Urothelium cell line (cell line): ENCODE measurements at places on chromosomes 2 and 18.

DNA sequence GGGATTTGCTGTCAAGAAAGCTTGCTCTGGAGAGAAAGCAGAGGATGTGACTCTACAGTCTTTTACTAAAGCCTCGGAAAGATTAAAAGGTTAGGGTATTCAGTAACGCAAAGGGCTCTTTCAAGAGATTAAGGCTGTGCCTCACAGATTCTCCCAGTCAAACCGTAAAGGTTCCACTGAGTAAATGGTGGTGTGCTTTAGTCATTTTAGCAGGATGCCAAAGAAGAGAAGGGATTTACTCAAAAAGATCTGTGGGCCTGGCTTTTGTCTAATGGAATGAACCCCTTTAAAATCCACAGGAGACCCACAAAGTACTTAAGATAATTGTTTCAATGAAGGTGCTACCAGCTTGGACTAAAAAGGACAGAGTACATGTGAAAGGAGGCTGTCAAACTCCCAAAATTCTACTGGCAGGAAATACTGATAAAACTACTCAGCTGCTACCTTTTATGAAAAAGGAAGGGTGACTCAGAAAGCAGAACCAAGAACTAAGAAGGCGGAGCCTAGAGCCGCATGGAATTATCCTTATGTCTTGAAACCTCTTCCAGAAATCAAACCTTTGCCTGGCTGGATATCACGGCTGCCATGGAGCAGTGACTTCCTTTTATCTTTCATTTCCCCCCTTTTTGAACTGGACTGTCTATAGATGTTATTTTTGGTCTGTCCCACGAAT, 670.2 kb upstream of the ZEB2 start:
- no peak for DNase-seq

DNA sequence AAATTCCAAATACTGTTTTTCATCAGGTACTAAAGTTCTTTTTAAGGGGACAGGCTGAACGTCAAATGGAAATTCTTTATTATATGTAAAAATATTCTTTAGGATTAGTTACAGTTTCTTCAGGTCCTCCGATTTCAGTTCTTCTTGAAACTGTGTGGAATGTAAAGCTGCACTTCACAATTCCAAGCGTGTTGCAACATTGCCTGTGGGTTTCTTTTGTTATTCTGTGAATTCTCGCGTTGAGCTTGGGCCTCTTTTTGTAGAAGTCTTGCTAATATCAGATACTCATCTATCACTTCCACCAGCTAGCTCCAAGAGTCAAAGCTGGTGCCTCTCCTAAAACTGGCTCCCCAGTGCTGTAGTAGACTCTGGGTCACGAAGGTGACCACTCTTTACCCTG, 642.6 kb downstream of the METTL4 start:
- no peak for DNase-seq

DNA sequence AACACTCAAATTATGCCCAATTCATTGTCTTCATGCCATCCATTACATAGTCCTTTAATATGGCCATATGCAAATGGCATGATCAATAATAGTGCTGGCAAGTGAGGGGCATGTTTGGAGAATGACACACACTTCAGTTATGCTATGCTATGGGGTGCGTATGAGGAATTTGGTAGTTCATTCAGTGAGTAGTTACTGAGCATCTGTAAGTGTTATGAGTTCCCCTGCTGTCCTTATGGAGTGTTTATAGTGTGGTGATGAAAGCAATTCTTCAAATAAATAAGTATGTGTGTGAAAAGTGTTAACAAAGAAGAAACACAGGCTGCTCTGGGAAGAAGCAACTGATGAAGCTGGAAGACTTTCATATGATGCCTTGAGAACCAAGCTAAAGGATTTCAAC, 383.7 kb upstream of the SLC14A2 start:
- DNase-seq, result no peak

DNA sequence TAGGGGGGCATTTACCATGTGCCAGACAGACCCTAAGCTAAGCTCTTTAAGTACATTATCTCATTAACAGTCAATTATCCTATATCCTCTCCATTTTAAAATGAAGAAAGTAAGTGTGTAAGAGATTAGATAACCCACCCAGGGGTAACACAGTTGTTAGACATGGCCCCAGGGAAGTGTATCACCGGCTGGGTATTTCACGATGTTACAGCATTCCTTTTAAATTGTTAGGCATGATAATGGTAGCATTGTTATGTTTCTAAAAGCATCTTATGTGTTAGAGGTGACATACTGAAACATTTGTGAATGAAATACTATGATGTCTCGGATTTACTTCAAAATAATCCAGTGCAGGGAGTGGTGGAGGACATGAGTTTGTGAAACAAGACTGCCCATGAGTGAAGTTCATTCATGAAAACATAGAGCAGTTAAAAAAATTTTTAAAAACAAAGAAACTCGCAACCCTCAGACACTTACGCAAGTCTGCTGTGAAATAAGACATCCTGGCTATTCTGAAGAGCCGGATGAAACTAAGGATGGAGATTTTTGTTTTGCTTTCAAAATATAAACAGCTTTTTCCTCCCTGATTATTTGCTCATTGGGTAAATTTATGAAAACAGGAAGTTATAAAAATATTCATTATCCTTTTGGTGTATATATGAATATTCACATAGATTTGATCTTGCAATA, 54.9 kb downstream of the IL1RL2 start:
- DNase-seq, result no peak

DNA sequence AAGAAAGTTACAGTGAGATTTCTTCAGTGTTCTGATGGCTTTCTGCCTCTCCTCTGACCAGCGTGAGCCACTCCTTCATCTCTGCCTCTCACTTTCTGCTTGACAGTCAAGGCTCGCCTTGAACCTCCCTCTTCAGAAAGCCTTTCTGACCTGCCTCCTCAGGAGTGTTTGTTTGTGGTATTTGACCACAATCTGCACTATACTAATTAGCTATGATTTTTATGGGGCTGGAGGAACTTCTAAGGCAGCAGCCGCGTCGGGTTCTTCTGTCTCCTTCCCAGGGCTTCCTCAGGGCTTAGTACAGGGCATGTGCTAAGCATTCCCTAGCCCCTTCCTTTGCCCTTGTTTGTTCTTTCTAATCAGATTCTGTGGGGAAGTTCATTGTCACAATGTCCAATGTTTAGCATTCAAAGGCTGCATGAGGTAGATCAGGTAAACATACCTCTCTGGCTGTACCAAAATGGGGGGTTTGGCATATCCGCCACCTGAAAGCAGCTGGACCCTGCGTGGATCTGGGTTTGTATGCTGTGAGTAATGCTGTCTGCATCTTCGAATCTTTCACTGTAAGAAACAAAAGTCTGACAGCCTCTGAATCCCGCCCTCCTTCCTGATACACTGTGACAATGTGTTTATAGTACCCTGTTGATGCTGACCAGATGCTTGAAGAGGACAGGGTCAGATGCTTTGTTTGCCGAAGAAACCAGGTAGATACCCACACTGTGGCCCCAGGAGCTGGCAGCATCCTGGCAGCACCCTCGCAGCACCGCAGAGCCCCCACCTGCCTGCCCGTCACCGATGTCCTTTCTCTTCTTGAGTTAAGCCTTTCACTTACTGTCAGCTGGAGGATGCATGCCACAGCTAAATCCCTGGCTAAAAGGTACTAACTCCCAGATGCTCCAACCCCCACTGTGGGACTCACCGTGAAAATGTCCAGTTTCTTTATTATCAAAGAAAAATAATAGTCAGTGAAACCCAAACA, 260.8 kb upstream of the HDAC4 start:
- no peak for DNase-seq

DNA sequence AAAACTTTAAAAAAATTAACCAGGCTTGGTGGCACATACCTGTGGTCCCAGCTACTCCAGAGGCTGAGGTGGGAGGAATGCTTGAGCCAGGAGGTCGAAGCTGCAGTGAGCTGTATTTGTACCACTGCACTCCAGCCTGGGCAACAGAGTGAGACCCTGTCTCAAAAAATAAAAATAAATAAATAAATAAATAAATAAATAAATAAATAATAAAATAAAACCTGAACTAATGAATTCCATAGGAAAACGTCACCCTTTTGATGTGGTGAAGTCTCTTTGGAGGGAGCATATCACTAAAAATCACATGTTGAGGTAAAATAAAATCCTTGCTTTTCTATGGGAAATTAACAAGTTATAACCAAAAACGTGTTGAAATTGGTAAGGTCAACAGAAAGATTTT, 29.6 kb upstream of the ITGAV start:
- DNase-seq, result no peak

DNA sequence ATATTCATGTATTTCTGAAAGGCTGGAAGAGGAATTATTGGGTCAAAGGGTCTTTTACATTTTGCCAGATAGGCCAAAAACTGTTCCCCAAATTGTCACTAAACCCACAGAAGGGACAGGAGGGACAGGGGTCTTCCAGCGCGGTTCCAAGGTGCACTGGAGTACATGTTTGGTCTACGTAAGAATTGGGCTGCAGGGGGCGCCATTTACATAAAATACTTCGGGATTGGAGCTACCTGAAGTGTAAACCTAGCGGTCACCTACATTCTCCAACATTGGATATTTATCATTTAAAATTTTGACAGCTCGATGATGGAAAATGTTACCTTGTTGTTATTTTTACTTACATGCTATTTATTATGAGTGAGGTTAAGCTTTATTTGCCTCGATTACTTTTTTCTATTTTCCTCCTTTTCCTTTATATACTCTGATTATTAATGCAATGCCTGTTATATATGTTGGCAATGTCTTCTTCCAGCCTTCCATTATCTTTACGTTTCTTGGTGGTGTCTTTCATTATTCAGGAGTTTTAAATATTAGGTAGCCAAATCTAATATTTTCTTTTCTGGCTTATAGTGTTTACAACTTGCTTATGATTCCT, 43.0 kb upstream of the RAB6C start:
- DNase-seq, result no peak

GRCh38 chr2:137870682-137871081, 93.6 kb upstream of the HNMT start:
- no peak for DNase-seq

- no peak for DNase-seq
Measured at GRCh38 chr18:64202210-64202836, 53.4 kb upstream of the LINC00305 start.

DNA sequence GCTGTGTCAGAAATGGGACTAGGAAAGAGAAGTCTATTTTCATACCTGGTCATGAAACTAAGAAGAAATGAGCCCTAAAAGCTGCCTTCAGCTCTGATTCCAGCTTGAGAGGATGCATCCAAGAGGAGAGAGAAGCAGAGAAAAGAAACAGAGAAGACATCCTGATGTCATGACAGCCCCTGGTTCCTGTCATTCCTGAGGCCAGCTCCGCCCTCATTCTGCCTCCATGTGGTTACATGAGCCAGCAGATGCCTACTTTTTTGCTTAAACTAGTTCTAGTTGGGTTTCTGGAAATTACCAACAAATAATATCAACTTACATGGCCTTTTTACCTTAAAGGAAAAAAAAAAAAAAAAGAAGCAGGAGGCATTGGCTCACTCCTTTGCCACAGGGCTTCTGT, 14.1 kb upstream of the ACKR3 start:
- no peak for DNase-seq

GRCh38 chr2:218381916-218382366, at the start of gene SLC11A1:
Gene SLC11A1, plus strand, starts transcription at chr2:218382273. Its CDS starts 96 bp downstream, at chr2:218382369.
- DNase-seq, result no peak

- no peak for DNase-seq
Measured at GRCh38 chr2:191151331-191151730, 537 bp upstream of the STAT4 start.

- no peak for DNase-seq
Measured at GRCh38 chr18:50189160-50189559, 5.8 kb downstream of the MYO5B start.

- no peak for DNase-seq
Measured at GRCh38 chr18:20963027-20963426, 148.6 kb downstream of the ROCK1 start.

DNA sequence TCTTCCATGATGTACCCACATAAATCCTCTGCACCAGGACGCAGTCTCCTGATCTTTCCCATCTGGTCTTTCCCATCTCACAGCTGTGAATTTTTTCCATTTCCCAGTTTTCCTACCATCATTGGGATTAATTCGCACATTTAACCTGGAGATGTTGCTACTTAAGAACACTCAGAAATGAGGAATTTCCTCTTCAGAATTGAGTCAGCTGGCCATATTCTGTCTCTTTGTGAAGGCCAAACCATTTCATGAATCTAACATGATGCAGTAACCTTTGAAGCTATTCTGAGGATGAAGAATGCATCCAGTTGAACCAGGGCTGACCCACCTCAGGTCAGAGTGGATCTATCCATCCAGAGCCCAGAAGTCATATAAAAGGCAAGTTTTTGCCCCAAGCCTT, 326.8 kb downstream of the SETBP1 start:
- no peak for DNase-seq

GRCh38 chr2:218028189-218028495, 25.3 kb upstream of the TNS1 start:
- DNase-seq, result no peak

- no peak for DNase-seq
Measured at GRCh38 chr2:218435003-218435982, 16.4 kb downstream of the VIL1 start.

DNA sequence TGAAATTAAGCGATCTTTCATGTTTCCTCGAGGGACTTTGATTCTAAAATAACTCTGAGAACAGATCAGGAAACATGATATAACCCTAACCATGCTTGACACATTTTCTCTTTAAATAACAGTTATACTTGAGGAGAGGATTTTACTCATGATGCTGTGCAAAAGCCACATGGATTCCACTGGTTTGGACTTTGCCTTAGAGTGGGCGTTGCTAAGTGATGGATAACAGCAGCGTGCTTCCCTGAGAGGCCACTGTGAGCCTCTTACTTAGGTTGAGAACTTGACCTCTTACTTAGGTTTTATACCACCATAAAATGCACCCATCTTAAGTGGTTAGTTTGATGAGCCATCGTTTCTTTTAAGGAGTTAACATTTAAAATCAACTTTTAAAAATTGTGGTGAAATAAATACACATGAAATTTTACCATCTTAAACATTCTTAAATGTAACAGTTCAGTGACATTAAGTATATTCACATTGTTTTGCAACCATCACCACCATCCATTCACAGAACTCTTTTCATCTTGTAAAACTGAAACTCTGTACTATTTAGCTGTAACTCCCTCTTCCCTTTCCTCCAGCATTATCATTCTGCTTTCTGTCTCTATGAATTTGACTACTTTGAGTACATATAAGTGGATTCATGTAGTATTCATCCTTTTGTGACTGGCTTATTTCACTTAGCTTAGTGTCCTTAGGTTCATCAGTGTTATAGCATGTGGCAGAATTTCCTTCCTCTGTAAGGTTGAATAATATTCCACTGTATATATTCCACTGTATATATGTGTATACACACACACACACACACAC, 22.6 kb downstream of the ANXA4 start:
- DNase-seq, result no peak

- DNase-seq, result peak; percentile 36
Measured at GRCh38 chr2:25981596-25982272, 563 bp downstream of the KIF3C start.

DNA sequence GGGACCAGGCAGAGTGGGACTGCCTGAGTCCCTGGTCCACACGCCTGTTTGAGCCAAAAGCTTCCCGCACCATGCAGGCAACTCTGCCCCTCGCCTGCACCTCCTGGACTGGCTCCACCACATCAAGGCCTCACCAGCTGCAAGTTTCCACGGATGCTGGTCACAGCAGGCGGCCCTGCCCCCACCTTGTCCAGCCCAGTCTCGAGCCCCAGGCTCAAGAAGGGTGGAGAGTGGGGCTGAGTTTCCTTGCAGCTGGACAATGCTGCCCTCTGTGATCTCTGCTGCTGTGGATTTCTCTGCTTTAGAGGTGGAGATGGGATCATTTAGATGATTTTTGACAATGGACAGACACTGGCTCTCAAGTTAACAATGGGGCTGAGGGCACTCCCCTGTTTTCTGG, 74.9 kb downstream of the MTCL1 start:
- DNase-seq, result no peak
